ENCODE measurements at places on chromosomes 16 and 17. TPM values are rescaled to one million over a fixed set of nuclear protein-coding genes. Genes with fewer than 3 reads are reported as not detected.

Gene ZPBP2
- not detected for total RNA-seq

Gene RDM1
- total RNA-seq, result not detected

Gene CIAPIN1
- total RNA-seq, result 35.3 TPM

DNA sequence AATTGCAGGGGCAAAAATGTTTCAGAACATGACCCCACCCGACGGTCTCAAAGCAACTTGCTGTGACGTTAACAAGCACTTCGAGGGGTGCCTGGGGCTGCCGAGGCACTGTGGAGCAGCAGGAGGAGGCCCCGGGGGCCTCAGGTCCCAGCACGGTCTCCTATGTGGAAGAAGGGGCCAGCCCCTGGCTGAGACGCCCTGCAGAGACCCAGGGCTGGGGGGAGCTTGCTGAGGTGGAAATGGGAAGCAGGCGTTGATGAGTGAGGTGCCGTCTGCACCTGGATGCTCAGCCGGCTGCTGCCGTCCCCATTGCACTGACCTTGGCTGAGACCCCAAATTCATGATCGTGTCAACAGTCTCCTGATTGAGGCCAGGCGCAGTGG lies 46.5 kb downstream of the NT5M start:
- DNase-seq, result no peak

GRCh38 chr17:73695035-73695738 lies 50.9 kb upstream of the SDK2 start:
- no peak for DNase-seq

DNA sequence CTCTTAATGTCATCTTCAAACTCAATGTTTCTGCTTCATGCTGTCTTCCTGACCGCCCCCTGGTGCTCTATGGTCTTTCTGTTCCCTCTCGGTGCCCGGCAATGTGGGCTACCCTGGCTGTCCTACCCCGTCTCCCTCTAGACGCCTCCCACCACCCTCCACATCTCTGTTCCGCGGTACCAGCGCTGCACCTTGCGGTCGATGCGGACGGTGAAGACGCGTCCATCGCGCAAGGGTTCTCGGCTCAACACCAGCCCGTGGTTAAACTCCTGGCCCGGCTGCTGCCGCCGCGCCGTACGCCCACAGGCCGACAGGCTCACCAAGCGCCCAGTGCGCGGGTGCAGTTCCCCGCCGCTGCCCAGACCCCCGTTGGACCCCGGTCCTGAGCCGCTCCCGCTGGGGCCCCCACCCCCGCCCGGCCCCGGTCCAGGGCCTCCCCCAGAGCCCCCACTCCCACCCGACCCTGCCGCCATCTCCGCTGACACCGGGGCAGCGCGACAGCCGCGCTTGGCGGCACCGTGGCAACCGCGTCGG lies at the start of gene NEURL4:
TSS of gene NEURL4 (minus strand) at position 496 of the 534 bp plus-strand sequence. CDS start at position 473, 23 bp downstream.
- DNase-seq, result no peak

- no peak for DNase-seq
These were observed 25.2 kb upstream of the MLKL start for GRCh38 chr16:74725651-74726455.

GRCh38 chr17:80195671-80196529 lies 24.2 kb downstream of the SGSH start:
- DNase-seq, result no peak

DNA sequence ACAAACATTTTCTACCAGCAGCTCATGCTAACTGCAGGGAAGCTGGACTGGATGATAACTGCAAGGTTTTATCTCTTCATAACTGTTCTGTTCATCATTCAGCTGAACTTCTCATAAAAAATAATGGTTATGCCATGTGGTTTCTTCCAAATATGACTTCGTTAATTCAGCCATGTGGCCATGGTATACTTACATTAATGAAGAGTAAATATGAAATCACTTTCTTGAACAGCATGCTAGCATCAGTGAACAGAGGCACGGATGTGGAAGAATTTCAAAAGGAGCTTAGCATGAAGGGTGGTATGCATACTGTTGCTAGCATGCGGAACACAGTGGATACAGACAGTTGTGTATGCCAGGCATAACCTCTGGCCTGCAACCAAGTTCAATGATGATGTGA lies 1417.0 kb upstream of the CDH8 start:
- no peak for DNase-seq
